ENCODE measurements at places on chromosomes 1 and 21.

DNA sequence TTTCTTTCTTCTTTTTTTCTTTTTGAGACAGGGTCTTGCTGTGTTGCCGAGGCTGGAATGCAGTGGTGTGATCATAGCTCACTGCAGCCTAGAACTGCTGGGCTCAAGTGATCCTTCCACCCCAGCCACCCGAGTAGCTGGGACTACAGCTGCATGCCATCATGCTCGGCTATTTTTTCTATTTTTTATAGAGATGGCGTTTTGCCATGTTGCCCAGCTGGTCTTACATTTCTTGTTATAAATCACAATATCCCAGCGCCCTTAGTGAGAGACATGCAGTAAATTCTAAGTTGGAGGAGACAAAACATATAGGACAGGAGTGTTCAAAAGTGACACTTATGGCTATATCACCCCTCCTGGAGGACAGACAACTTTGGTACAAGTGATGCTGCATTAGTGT is 31.3 kb upstream of the ACTN2 start:
- no peak for DNase-seq

DNA sequence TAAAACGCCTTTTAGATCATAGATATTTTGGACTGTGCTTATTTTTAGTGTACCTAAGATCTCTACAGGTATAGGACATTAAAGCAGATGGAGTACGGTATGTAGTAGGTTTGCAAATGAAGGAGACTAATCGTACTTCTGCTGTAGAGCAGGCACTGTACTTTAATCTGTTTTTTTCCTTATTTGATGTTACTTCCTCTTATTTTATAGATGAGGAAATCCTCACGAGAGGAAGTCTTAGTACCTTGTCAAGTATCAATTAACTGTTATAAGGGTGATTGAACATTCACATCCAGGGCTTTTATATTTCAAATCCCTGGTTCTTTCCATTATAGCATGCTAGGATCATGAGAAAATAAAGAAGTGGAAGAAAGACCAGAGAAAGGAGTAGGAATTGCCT is 41.1 kb downstream of the CACHD1 start:
- DNase-seq: no peak

DNA sequence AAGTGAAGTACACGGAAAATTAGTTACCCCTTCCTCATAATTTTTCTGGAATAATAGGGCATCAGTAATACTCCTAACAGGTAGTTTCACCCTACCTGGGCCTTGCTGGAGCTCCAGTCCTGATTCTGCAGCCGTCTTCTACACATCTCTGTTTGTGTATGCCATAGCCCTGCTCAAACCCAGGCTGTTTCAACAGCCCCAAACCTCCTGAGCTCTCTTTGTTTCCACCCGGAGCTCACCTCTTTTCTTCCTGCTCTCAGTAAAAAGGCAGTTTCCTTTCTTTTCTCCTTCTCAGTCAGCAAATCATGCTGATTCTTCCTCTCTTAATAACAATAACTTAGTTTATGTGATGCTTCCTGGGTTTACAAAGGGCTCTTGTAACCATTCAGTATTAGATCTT is 355.1 kb upstream of the RUNX1 start:
- no peak for DNase-seq

DNA sequence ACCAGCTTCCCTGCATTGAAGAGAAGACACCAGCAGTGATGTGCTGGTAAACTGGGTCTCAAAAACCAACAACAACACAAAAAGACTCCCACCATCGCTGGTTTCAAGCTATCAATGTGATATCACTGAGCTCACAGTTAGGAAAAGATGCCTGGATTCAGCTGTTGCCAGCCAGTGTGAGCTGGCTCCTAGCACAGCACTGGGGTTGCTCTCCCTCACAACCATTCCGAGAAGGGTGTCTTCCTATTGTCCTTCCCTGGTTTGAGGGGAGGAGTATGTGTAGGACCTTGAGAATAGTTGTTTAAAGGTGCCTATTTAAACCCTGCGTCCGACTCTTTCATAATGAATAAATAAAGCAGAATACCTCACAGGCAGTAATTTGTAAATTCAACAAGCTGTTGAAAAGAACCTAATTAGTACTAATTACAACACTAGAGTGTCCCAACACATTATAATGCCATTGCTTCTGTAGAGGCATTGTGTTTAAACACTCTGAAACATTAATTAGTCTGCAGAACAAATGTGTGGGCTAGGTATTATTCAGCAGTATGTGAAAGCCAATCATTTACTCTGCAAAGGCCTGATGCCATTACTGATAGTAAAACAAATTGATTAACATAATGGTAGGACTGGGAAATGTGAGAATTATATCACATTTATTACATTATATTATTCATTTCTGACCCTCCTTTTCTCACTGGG is 17.2 kb downstream of the NIBAN1 start:
- DNase-seq: no peak

DNA sequence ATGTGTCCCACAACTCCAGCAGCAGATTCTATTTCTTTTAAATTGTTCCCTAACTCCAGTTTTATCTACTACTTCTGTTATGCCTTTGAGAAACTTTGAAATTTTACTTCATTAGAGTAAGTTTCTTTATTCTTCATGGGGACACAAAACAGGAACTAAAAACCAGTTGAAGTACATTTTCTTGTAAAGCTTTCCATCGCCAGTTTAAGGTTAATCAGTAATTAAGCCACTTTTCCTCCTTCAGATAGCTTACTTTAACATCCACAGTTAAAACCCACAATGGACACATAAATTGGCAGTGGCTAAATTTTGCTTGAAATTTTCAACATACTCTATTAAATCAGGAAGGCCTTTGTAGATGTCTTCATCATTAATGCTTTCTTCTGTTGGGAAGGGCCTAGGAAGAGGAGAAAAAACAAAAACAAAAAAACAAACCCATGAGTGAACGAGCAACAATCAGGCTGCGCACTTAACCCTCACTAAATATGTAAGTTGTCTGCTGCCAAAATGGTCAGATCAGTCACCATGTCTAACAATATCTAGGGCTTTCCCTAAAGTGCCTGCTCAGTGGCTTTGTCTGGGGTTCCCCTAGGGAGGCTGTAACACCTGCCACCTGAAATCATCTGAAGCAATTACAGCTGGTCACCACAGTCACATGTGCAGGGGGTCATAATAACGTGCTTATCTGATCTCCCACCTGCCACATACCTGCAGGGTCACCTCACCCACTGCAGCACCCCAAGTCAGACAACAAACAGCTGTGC is 187.9 kb downstream of the VAV3 start:
- no peak for DNase-seq

- no peak for DNase-seq
Observed at GRCh38 chr1:81681114-81681513, 119.6 kb upstream of the ADGRL2 start.

- DNase-seq: no peak
Observed at GRCh38 chr1:206660136-206660535, 24.6 kb upstream of the MAPKAPK2 start.

DNA sequence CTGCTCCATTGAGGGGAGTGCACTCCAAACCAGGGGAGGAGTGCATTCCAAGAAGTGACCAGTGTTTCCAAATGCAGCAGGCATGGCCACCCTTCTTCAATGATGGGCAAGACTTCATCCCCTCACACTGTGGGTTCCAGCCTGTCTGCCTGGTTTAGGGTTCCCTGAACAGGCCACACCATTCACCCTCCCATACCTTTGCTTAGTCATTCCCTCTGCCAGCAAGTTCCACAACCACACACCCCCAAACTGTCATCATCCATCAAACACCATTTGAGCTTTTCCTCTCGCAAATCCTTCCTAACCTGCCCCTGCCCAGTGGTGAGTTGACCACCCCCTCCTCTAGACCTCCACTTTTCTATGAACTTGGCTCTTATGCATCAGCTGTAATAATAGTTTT is 116.0 kb downstream of the PLPP3 start:
- no peak for DNase-seq

DNA sequence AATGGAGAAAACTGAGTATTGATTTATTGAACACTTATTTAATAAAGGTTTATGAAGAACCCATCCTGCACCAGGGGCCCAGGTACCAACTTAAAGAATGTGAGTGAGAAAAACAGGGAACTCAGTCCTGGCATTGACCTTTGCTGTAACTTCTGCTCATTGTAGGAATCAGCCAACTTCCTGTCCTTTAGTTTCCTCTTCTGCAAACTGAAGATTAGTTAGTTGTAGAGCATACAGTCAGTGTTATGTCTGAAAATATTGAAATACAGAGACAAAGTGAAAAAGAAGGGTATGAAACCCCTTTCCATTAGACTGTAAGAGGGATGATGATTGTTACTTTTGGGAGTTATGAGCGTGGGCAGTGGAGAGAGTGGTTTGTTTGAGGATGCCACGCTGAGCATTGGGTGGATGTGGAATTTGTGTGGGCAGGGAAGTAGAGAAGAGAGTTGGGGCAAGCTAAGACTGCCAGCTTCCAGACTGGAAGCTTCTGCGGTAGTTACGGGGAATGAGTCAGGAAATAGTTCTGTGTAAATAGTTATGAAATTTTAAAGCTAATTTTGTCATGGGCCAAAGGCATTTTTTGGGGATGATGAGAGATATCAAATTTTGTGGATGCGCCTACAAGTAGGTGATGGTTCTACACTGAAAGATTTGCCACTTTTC is 89.2 kb downstream of the GPR88 start:
- no peak for DNase-seq

- DNase-seq: no peak
Observed at GRCh38 chr21:14273736-14274538, 58.0 kb downstream of the RBM11 start.

DNA sequence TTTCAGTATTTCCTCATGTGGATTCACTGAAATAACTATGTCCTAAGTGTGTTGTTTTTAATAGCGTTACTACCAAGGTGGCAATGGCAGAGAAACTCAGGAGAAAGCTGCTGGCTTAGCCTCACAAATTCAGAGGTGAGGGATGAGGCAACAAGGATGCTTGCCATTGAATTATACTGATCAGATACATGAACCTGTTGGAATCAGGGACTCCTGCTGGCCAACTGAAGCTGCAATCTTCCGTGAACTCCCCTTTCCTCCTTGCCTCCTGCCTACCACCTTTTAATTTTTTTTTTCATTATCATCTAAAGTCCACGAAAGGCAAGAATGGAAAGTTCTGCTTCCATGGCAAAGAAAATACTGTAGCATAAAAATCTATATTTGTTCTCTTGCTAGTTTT is 254.7 kb downstream of the NFIA start:
- DNase-seq: no peak

- DNase-seq: no peak
Observed at GRCh38 chr1:96340686-96341085, 380.9 kb upstream of the PTBP2 start.

- no peak for DNase-seq
Observed at GRCh38 chr1:110283677-110284076, 55.5 kb upstream of the RBM15 start.

DNA sequence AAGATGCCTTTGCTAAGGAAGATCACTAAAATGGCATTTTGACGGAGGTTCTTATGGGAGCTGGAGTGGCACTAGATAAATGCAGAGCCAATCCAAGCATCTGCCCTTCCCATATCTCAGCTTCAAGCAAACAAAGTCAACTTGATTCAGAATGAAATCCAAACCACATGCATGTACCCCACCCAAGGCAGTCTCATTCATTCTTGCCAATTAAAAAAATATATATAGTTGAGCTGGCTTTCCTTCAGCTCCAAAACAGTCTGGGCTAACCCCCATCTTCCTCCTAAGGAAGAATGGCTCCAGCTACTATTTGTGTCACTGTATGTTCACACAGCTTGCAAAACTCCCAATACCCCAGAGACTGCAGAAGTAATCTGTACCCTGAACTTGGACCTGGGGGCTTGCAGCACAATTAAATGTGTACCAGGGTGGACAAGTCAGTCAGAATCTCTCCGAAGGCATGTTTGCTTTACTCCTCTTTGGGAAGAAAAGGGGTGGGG is 35.4 kb downstream of the GPR3 start:
- no peak for DNase-seq

GRCh38 chr1:207815913-207816291 is 64.0 kb downstream of the CD46 start:
- no peak for DNase-seq

DNA sequence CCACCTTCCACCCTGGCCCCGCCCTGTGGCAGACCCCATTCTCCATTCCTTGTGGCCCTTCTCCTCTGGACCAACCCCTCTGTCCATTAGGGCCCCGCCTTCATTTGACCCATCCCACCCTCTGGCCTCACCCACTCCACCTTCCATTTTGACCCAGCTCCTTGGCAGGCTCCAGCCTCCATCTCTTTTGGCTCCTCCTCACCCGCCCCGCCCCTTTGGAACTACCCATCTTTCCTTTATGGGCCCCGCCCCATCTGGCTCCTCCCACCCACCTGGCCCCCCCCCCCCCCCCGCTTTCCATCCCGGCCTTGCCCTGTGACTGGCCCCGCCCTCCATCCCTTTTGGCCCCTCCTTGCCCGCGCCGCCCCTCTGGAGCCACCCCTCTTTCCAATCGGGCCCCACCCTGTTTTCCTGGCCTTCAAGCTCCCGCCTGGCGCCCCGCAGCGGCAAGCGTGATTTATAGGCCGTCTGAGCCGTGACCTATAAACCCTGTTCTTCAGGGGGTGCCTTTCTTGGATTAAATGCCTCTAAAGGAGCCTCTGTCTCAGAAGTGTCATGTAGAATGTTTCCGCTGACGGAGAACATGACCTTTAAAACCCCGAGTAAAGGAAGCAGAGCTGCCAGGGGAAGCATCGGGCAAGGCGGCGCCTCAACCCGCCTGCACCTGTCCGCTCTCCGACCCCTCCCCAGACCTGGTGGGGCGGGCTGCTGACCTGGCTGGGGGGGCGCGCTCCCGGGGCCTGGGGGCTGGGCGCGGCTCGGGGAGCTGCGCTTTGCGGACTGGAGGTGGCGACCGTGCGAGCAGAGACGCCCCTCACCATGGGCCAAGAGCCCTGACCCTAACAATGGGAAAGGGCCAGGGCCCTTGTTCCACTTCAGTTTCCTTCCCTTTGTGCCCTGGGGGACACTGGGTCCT is 178.0 kb downstream of the CAMTA1 start:
- DNase-seq: no peak

- no peak for DNase-seq
Observed at GRCh38 chr1:55363268-55363667, 148.1 kb upstream of the USP24 start.

DNA sequence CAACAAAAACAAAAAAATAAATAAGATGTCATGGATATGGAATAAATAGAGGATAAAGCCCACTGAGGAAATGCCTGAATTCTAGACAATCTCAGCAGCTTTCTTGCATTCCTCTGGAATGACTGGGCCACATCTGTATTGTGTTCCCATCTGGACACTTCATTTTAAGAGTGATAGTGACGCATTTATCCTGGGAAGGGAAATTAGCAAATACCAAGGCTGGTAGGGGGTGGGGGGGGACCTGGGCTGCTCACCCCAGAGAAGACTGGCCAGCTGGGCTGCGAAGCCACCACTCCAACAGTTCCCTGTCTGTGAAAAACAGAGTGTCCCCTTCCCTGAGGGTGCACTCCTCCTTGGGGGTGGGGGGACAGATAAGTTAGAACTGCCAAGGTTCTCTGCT is 106.3 kb downstream of the HIVEP3 start:
- DNase-seq: no peak
